NCI-H1092 treated with DMSO at 0.1 percent for 48 hours (cell line): ENCODE measurements at places on chromosomes 12 and 14.

DNA sequence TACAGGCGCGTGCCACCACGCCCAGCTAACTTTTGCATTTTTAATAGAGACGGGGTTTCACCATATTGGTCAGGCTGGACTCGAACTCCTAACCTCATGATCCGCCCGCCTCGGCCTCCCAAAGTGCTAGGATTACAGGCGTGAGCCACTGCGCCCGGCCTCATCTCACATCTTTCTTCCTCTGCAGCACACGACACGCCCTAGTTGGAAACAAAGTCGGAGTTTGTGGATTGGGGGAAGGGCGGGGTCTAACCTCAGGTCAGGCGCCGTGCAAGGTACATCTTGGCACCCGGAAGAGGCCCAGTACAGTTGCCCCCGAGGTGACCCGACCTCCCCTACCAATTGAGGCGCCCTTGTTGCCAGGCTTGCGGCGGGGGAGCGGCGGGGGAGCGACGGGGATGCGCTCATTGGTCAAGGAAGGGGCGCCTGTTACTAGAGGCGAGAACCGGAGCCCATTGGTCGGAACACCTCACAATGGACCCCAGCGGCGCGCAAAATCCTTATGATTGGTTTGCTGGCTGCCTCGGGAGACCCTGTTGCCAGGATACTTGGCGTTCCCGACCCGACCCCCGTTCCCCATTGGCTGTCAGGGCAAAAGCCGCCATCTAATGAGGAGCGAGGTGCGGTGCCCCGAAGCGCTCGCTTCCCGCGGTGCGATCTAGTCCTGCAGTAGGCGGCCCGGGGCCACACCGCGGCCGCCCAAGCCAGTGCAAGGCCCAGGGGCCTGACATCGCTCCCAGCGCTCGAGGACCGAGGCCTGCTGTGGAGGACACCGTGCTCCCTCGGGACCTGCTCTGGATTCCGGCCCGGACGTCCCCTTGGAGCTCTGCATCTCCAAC, at the start of gene REC8:
TSS of gene REC8 (plus strand) at position 659 of the 839 bp plus-strand sequence. CDS start 473 bp downstream, outside the sequence.
- peak; percentile 96 for DNase-seq

- no peak for DNase-seq
Observed at GRCh38 chr12:116427200-116427930, 131.8 kb upstream of the MAP1LC3B2 start.

DNA sequence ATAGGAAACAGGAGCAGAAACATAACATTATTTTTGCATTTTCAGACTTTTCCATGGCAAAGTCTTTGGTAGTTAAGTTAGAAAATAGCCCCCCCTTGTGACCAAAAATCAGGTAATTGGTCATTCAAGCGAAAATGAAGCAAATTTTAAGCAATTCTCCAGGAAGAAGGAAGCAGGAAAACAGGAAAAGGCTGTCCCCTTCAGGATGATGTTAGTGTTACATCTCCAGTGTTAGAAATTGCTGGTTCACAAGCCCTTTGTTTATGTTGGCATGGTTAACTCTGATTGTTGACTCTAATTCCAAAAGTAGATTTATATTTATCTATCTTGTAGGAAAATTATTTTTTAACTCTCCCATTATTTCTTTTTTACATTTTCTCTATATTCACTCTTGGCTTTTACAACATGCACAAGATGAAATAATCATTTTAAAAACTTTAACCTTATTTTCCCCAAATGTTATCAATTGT, 18.8 kb upstream of the GAS2L3 start:
- DNase-seq = peak; percentile 63

DNA sequence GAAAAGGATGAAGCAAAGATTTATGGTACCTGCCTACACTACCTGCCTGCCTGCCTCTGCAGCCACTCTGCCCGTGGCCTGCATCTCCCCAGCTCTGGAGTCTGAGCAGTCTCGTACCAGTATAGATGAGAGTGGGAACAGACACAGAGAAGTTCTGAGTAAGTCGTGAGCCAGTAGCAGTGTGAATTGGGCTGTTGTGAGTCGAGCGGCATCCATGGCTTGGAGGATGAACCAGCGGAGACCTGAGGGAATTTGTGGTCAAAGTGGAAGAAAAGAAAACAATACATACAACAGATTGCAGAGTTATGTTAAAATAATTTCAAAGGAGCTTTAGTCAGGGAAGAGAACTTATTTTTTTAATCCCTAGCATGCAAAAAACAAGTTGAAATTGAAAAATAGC, 25.3 kb downstream of the C2CD5 start:
- DNase-seq = no peak

DNA sequence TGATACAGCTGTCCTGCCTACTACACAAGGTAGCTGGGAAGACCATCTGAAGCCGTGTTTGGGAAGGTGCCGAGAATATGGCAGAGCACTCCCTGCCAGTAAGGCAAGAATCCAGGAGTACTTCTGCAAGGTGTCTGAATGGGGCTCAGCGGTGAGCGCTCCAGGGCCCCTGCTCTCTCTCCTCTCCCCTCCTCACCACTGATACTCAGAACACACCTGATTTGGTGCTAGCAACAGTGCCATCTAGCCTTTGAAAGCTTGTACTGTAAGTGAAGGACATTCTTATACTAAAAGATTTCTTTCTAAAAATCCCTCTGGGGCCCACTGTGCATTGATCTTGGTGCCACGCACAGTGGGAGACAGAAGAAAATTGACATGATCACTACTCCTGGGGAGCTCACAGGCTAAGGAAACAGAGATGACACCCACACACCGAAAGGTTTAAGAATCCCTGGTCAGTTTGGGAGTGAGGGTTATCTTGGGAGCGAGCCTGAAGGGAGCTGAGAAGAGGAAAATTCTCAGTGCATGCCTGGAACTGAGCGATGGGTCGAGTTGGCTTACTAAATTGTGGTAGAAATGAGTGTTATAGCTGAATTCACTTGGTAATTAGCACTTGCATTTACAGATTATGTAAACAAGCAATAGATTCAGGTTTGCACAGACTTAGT, 216.9 kb downstream of the NTF3 start:
- DNase-seq = peak; percentile 90

- no peak for DNase-seq
Observed at GRCh38 chr12:12408265-12408690, 51.4 kb downstream of the BORCS5 start.
